Daoy (cell line): ENCODE measurements at places on chromosomes 2 and 18. TPM values are rescaled to one million over a fixed set of nuclear protein-coding genes. Genes with fewer than 3 reads are reported as not detected.

Gene STRN
- 12.1 and 15.2 TPM in 2 replicates for total RNA-seq

DNA sequence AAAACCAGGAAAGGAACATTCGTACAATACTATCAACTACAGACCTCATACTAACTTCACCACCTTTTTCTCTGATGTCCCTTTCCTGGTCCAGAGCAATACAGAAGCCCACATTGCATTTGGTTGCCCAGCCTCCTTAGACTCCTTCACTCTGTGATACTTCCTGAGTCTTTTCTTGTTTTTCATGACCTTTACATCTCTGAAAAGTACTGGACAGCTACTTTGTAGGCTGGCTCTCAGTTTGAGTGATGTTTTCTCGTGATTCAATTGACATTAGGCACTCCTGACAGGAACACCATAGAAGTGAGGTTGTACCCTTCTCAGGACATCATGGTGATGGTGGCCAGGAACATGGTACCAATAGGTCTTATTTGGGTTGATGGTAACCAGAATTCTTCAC lies 185.9 kb upstream of the SLC39A10 start:
- no peak for DNase-seq

GRCh38 chr2:146130290-146130689 lies 1610.4 kb upstream of the ZEB2 start:
- DNase-seq: no peak

- no peak for DNase-seq
These were observed 10.3 kb upstream of the SNED1 start for GRCh38 chr2:240988146-240988545.

Gene PNO1
- 41.9 and 54.2 TPM in 2 replicates for total RNA-seq

DNA sequence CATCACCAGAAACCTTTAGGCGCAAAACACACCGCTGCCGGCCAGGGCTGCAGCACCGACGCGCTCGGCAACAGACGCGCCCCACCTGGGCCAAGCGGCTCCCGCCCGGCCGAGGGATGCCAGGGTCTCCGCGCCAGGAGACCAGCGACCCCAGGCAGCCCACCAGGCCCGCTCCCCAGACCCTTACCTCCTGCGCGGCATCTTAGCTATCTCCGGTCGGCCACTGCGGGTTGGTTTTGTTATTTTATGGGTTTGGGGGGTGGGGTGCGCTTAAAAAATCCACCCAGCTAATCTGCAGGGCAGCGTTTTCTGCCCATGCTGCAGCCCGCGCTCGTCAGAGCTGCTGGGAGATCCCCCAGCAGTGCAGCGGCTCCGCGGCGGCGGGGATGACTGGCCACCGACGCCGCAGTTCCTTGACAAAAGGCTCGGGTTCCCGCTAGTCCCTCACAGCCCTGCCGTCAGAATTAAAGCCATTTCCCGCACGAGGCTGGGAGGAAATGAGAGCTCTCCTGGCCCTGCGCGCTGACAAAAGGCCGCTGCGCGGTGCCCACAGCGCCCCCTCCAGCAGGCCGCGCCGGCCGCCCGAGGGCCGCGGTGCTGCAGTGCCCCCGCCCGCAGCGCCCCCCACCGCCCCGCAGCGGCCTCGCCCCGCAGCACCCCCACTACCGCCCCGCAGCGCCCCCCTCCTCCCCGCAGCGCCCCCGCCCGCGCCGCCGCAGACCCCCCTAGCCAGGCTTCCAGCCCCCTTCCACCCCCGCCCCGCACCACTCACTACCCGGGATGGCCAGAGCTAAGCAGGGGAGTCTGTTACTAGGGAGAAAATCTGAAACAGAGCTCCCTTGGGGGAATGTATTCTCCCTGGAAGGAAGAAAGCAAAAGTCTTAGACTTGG lies at the start of gene ADD2:
TSS of gene ADD2 (minus strand) at position 502 of the 891 bp plus-strand sequence. CDS start 61,792 bp downstream, outside the sequence.
- DNase-seq: peak; percentile 84
